ENCODE measurements at places on chromosomes 11 and 22. TPM values are rescaled to one million over a fixed set of nuclear protein-coding genes. Genes with fewer than 3 reads are reported as not detected.

Gene SLC22A12
- total RNA-seq = not detected

Gene FLRT1
- total RNA-seq = not detected

Gene ISX
- not detected for total RNA-seq

Gene GDPD4
- total RNA-seq = not detected

Gene OTOG
- total RNA-seq = 3.4 TPM

Gene HTR3A
- total RNA-seq = not detected

Gene KDM4E
- not detected for total RNA-seq

GRCh38 chr11:130166457-130166784, 6.8 kb downstream of the ST14 start:
- no peak for DNase-seq

DNA sequence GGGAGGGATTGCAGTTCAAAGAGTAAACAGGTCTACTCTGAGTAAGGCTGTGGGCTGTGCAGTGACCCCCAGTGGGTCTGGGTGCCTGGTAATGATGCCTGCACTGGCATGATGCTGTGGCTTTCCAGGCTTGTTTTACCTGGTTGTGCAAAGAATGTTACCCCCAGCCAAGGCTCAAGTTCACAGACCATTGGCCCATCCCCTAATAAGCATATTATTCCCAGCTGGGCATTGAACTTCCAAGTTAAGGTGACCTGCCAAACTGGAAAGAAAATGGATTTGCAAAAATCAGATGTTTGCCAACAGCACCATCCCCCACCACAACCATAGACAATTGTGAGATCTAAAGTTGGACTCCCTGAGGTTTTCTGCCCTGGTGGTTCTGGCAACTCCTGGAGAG, 7.9 kb upstream of the EHF start:
- no peak for DNase-seq

GRCh38 chr11:69632900-69633299, 8.1 kb upstream of the CCND1 start:
- DNase-seq = peak; percentile 9

DNA sequence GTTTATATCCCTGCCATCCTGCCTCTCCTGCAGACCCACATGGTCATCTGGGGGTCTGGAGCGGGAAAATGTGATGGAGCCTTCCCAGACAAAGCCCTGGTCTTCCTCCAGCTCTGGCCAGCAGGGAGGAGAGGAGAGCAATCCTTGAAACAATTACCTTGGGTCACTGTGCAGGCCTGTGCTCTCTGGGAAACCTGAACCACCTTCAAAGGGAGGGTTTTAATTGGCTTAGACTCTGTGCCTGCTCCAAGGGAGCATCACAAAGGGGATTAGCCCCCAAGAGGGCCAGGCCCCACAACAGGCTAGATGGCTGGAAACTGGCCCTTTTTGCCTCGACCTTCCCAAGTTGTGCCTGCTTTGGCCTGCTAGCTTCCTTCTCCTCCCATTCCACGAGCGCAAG, 351.9 kb downstream of the TENM4 start:
- no peak for DNase-seq

DNA sequence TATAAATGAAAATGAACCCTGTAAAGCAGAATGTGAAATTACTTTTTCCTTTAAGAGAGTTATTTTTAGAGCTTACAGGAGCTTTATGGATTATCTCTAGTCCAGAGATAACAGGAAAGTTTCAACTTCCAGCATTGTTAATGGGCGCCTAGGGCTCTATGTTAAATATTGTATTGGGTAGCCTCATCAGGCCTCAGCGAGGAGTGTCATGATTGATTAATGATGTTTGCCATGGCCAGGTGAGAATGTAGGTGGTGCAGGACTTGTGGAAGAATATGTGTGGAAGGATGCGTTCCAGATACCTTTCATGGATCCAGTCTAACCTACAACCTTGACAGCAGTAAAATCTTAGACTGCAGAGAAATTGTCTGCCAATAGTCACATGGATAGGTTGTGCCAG, 50.6 kb downstream of the ME3 start:
- no peak for DNase-seq

DNA sequence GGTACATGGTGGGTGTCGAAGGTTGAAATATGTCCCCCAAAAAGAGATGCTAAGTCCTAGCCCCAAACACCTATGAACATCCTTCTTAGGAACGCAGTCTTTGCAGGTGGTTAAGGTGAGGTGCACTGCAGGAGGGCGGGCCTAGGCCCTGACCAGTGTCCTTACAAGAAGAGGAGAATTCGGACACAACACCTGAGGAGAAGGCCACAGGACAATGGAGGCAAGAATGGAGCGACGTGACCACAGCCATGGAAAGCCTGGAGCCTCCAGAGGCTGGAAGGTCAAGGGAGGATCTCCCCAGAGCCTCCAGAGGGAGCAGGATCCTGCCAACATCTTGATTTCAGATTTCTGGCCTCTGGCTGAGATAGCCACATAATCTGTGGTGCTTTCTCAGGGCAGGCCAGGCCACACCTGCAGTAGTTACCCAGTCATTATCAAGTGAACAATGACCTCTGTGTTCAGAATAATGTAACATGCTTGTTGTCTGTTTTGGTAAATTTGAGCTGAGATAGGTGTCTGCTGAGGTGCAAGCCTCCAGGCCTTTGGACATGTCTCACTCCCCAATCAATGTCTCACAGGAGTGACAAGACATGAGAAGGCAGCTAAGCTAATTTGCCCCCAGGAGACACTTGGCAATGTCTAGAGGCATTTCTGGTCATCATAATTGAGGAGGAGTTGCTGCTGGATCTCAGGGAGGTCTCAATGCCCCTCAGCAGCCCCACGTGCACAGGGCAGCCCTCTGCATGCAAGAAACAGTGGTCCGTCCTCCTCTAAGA, 498.9 kb downstream of the BRD1 start:
- DNase-seq = peak; percentile 21

DNA sequence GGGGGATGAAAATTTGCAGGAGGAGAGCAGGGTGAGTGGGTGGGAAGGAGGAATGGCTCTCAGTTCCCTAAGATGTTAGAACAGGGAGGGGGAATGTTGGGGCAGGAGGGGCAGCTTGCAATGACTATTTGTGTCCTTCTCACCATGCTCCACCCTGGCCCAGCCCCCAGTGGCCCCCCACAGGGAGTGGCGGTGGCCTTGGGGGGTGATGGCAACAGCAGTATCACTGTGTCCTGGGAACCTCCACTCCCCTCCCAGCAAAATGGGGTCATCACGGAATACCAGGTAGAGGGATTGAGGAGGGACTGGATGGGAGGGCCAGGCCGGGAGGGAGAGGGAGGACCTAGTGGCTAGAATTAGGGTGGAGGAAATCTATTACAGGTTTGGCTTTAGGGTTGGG, 10.2 kb downstream of the ROBO3 start:
- DNase-seq = no peak

DNA sequence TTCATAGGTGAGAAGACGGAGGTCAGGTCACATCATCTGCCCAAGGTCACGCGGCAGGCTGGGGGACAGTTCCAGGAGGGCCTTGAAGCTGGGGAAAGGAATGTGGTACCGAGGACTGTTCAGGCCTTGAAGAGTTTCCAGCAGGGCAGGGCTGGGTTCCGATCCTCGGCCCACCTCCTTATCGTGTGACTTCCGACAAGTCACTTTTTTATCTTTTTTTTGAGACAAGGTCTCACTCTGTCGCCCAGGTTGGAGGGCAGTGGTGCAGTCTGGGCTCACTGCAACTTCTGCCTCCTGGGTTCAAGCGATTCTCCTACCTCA, 623 bp downstream of the NDUFS8 start:
- no peak for DNase-seq

GRCh38 chr11:78187366-78188285, 800 bp downstream of the KCTD21 start:
- DNase-seq = no peak

- no peak for DNase-seq
Observed at GRCh38 chr11:60869451-60869825, 2.1 kb downstream of the ZP1 start.

DNA sequence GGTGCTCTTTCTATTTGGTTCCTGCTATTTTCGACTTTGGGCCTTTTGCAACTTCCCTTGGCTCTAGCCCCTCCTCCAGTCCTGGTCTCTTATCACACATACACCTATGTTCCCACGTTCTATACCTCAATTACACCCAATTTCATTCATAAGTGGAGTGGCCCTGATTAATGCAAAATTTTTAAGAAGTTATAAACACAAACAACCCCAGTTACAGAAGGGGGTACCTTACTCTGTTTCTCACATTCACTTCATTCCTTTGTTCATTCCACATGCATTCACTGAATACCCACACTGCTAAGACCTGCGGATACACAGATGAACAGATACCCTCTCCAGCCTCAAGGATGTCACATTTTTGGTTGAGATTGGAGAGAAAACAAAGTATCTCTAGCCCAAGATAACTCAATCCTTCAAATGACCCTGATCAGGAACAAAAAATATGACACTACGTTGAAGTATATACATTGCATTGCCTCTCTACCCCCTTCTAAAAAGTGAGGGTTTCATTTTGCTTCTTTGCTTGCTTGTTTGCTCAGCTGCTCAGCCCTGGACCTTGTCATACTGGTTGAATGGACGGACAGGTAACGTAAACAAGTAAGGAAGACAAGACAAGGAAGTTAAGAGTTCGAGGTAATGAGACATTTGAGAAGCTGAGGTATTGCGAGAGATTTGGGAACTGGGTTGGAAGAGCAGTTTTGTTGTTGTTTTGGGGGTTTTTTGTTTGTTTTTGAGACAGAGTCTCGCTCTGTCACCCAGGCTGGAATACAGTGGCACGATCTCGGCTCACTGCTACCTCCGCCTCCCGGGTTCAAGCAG, 3.6 kb upstream of the VPS37C start:
- DNase-seq = no peak

- peak; percentile 86 for DNase-seq
Observed at GRCh38 chr11:102197670-102198139, 87.5 kb downstream of the YAP1 start.

DNA sequence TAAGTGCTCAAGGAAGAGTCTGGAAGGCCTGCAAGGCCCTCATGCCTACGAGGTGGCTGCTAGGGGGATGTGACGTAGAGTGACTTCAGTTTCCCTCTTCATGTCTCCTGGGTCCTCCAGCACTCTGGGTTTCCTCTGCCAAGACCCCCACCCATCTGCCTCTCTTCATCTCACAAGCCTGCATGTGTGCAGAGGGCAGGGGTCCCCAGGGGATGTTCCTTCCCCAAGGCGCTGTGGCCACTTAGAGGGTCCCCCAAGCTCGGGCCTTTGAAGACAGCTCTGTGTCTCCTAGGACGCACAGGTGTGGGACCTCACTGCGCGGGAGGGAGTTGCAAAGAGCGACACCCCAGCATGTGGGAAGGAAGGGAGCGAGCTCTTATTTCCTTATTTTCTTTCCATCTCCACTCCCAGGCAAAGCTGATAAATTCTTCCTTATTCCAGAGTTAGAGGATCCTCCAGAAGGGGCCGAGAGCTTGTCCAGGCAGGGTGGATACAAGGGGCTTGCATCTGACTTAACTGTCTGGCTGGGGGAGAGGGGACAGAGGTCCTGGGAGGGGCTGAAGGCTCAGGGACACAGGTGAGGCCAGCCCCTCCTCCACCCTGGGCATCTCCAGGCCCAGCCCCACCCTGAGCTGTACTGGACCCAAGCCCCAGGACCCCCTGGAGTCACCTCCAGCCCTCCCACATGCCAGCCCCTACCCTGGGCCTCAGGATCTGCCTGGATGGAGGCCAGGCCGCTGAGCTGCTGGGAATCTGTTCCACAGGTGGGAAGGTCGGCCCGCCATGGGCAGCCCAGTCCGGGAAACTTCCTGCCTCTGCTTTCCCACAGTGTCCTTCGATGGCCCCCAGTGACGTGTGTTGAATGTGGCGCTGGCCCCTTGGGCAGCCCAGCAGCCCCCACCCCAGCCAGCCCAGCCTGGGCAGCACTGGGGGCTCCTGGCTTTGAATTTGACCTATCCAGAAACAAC, 59.7 kb upstream of the KCNQ1OT1 start:
- DNase-seq = peak; percentile 35

DNA sequence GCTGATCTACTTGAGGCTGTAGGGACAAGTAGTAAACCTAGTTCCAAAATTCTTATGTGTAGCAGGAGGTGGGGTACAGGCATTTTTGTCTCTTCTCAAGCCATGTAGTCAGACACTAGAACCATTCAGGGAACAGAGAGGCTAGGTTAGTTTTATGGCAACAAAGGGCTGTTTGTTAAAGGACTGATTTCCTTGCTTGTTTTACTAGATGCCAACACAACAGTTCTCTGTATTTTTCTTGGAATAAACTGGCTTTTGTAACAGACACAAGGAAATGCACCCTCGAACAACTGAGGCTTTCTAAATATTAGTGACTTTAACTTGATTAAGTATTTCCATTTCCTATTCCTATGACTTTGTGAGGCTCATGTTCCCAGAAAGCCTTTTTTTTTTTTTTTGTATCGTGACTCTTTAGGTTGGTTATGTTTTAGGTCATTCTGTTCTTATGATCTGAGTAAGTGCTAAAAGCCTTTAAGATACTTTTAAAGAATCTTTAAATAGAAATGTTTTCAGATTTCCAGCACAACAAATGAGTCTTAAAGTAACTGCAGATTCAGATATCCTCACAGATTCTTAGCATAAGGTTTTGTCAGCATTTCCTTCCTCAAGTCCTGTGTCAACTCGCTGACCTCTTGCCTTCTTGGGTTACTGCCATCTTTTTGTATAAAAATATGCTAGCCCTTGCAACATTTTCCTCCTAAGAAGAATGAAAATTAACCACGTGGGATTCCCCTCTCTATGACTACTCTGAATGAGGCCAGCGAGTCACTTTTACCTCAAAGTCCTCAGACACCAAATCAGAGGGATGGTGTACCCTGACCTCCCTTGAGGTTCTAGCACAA, 92.5 kb downstream of the CCDC83 start:
- DNase-seq = no peak

DNA sequence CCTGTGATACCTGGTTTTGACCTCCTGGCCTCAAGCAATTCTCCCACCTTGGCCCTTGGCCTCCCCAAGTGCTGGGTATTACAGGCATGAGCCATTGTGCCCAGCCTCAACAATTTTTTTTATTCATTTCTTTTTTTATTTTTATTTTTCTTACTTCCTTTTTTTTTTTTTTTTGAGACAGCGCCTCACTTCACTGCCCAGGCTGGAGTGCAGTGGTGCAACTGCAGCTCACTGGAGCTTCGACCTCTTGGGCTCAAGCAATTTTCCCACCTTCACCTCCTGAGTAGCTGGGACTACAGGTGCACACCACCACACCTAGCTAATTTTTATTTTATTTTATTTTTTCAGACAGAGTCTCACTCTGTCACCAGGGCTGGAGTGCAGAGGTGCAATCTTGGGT, 25.5 kb upstream of the CECR2 start:
- no peak for DNase-seq

DNA sequence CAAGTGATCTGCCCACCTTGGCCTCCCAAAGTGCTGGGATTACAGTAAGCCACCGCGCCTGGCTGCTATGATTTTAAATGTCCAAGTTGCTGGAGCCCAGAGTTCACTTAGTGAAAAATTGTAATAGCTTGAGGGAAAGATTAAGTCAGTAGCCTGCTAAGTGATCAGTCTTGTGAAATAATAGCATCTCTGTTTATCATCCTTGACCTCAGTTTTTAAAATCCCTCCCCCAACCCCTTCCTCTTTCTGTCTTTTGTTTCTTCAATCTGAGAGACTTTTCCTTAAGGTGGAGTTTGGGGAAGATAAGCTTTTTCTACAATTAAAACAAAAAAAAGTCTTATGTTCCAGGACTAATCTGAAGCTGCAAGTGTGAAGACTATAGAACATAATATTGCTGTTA, 6.4 kb downstream of the HIPK3 start:
- DNase-seq = no peak

- DNase-seq = peak; percentile 97
Observed at GRCh38 chr22:35023692-35024363, 42.1 kb upstream of the ISX start.

GRCh38 chr11:13091373-13091772, 82.3 kb downstream of the RASSF10 start:
- DNase-seq = no peak
